RKO (cell line): ENCODE measurements at places on chromosomes 4 and X.

DNA sequence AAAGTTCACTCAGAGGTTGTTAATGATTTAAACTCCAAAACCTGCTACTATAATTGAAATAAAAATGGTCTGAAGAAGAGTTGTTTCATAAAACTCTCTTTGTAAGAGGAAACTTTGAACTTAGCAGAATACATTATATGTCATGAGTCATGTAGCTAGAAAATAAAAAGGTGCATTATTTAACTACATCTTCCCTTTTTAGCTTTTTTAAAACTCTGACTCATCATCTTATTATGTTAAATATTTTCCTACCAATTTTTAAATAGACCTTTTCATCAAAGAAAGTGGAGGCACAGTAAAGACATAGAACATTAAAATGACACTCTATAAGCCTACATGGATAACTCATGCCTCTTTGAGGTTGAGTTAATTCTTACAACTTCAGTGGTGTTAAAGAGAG is 1.2 kb upstream of the ZNF827 start:
- no peak for DNase-seq

DNA sequence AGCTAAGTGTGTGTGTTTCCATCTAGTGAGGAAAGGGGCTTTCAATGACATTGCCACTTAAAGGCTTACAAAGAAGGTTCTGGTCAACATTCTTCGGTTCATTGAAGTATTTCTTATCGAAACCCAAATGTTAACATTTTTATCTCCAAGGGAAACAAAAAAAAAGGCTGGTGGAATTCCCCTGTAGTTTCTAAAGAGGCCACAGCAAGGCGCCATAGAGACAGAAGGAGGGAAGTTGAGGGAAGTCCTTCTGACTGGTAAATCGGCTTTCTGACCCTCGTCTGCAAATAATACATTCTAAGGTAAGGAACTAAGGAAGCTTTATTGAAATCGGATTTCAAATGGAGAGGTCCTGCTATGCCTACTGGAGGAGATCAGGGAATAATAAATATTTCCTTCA is 1.7 kb upstream of the ZFP42 start:
- no peak for DNase-seq

DNA sequence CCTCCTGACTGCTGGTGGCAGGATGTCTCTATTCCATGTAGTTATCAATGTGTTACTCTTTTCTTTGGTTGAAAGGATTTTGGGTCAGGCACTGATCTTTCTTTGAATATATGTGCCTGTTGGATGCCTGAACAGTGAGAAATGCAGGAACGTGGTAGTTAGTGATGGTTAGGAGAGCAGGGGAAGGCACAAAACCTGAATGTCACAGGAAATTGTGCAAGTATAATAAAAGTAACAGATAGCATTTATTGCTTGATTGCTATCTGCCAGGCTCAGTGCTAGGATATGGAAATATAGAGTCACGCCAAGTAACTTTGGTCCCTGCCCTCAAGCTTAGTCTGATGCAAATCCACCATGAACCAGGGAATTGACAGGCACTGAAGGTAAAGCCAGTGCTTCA is 219.8 kb upstream of the FAT1 start:
- no peak for DNase-seq

DNA sequence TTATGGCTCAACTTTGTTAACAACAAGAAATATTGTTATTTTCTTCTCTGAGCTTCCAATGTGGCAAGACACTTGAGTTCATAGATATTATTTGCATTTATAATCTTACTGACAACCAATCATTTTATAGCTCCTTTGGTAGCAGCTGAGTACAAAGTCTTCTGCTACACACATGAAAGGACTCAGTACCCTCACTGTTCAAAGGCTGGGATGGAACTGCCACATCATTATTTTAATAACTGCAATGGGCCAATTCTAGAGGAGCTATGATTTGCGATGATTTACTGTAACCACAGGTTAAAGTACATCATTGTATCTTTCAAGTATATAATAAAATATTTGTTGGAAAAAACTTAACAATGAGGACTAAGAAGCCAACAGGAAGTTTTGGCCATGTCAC is 10.9 kb downstream of the MTTP start:
- DNase-seq = no peak

- no peak for DNase-seq
Observed at GRCh38 chr4:147219145-147219544, 261.8 kb upstream of the EDNRA start.

- DNase-seq = no peak
Observed at GRCh38 chrX:125289920-125290319, 29.8 kb upstream of the TEX13C start.

- DNase-seq = peak; percentile 57
Observed at GRCh38 chr4:143514497-143514896, 995 bp downstream of the SMARCA5 start.

DNA sequence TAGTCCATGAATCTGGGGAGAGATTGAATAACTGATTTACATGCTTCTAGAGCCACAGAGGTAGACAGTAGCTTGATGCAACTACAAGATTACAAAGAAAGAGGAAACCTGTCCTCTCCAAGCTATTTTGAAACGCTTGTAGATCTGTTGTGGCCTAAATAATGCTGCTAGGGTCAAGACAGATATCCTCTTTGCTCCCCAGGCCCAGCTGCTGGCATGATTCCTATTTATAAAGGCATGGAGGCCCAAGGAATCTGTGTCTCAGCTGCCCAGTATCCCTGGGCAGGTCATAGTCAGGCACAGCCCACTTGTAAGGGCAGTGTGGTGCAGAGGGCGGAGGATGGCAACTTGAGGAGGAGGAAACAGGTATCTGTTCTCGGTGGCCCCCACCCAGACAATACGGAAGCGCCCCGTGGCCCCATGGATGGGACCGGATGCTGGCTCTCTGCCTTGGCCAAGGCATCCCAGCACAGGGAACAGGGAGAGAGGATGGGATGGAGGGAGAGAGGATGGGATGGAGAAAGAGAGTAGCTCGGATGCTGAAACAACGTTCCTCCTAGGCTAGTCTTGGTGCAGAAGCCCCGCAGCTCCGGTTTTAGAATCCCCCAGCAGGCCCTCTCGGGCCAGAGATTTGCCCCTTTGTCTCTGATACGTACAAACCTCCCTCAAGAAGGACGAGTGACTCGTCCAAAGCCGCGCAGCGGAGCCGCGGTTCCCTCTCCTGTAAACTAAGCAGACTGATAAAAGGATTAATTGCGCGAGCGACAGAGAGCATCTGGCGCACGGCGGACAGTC is 767 bp upstream of the SMIM20 start:
- no peak for DNase-seq

DNA sequence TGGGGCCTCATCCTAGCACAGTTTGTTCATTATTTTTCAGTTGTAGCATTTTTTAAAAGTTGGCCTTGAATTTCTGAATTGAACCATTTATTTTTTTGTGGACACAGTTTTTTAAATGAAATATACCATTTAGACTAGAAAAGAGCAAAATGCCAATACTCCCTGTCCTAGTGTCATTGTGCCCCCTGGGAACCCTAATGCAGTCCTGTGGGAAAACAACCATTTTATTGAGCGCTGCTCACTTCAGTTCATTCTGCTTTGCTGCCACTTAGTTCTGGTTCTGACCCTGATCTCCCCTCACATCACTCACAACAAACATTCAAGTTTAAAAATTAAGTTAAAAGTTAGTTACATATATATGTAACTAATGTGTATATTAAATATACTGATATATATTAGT is 5.4 kb downstream of the NFKB1 start:
- no peak for DNase-seq

DNA sequence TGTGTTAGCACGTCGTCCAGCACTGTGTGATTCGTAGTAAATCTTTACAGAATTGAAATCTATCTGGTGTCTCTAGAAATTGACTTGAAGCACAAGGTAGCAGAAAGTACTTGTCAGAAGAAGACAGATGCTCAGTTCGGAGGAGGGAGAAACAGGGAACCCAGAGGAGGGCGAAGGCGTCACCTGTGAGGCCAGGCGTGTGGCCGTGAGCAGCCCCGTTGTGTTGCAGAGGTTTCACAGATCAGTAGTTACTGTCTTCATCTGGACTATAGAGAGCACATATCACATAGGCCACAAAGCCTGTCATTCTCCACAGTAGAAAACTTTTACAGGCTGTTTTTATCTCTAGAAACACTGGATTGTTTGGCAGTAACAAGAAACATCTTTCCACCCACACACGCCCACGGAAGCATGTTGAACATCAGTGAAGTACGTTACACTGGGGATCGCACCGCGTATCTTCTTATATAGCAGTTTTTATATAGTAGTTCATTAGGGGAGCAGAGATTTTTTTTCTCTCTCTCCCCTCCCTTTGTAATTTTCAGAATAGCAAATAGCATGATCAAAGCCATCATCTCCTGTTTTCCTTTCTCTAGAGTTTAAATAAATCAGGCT is 48.1 kb upstream of the TLR3 start:
- DNase-seq = no peak

DNA sequence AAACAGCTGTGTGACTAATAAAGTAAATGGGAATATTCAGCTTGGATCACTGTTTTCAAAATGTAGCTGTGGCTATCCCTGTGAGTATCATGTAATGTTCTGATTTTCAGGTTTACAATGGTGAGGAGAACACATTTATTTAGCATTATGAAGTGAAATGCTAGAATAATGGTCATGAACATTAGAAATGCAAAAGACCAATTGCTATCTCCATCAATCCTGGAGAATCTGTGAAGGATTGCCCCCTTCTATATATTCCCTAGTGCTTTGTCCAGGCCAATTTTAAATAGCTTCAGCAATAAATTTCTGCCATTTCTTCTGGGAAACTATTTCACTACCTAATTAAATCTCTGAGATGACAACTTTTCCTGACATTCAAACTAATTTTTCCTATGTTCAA is 1399.1 kb downstream of the PCDH19 start:
- DNase-seq = no peak

DNA sequence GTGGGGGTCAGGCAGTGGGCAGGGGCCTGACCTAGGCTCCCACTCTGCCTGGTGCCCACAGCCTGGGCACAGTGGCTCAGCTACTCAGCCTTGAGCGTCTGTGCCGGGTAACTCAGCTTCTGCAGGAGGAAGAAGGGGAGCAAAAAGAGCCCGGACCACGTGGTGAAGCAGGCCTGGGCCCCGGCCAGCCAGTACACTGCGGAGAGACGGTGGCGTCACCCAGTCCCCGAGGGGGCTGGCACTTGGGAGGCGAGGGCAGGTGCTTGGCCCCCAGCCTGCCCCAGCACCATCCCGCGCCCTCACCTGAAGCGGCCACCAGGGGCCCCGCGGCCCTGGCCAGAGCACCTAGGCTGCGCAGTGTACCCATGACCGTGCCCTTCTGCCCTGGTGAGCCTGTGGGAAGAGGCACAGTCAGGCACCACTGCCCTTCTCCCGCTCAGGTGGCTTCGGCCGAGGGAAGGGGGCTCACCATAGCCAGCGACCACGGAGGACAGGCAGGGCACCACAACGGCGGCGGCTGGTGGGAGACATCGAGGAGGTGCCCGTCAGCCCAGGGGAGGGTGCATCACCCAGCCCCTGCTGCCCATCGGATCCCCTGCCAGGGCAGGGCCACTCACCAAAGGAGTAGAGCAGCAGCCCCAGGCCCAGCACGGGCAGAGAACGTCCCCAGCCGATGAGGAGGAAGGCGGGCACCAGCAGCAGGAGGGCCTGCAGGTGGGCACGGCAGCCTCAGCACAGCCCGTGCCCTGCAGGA is 32.3 kb downstream of the NOP14 start:
- no peak for DNase-seq

GRCh38 chr4:56976837-56977320 is 527 bp downstream of the NOA1 start:
- DNase-seq = peak; percentile 15

GRCh38 chr4:125331116-125331515 is 16.4 kb downstream of the FAT4 start:
- DNase-seq = no peak

GRCh38 chr4:100907465-100908454 is 389.9 kb upstream of the EMCN start:
- peak; percentile 25 for DNase-seq

DNA sequence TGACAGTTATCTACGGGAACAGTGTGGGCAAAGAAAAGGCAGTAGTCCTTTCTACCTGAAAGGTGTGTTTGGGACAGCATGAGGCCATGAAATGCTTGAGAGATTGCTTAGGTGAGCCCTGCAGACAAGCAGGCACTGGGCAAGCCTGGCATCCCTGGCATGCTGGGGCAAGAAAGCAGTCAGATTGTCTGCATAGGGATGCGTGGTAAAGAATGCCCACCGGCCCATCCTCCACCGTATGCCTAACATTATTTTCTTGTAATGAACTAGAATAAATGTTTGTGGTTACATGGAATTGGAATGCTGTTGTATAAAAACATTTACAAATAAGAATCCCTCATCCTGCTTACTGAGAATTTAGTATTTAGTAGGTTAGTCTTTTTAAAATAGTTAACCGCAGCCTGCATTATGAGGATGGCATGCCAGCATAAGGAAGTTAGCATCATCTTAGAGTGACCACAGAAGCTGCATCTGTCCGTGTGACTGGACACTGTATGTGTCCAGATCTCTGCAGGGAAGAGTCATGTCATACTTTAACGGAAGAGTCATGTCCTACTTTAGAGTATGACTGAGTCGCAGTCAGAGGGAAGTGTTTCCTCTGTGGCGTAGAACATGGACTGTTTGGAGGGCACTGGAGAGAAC is 18.9 kb downstream of the ZBTB49 start:
- DNase-seq = peak; percentile 33

DNA sequence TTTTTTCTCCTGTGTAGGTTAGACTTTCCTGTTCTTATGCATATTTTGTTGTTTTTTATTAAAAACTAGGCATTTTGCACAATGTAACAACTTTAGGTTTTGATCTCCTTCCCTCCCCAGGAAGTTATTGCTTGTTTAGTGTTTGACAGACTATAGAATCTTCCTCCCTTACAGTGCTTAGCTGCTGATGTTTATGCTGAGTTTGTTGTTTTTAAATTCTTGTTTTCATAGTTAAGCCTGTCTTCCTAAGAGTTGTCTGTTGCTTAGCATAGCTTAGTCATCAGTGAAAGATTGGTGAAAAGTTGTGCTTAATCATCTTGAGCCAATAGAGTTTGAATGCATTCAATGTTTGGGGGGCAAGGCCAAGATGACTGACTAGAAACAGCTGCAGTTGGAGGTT is 157.5 kb downstream of the NKX6-1 start:
- no peak for DNase-seq

DNA sequence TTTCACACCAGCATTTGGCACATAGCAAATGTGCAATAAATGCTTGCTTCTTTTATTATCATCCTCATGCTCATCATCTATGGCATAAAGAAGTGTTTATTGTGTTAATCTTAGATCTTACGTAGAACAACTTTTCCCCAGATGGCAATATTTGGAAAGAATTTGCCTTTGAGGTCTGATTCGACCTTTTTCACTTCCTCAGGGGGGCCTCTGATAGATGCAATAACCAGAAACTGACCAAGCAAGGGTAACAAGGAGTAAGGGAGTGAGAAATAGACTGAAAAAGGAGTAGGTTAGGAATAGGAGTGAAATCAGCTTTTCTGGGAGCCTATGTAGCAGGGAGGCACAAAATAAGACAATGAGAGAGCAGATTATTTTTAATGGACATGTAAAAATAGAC is 70.2 kb downstream of the RRAGB start:
- no peak for DNase-seq

- DNase-seq = no peak
Observed at GRCh38 chrX:125150231-125150630, 169.4 kb upstream of the TEX13C start.

- no peak for DNase-seq
Observed at GRCh38 chr4:147824316-147824715, 92.4 kb downstream of the ARHGAP10 start.
